Esophagus mucosa (tissue), 1 donor: ENCODE measurements at places on chromosomes 5 and 9.

GRCh38 chr5:53265043-53265442 is 155.5 kb upstream of the MOCS2 start:
- ATAC-seq: no peak

- peak; percentile 62 for ATAC-seq
These were observed 5.1 kb upstream of the WDR5 start for GRCh38 chr9:134130503-134131375.

DNA sequence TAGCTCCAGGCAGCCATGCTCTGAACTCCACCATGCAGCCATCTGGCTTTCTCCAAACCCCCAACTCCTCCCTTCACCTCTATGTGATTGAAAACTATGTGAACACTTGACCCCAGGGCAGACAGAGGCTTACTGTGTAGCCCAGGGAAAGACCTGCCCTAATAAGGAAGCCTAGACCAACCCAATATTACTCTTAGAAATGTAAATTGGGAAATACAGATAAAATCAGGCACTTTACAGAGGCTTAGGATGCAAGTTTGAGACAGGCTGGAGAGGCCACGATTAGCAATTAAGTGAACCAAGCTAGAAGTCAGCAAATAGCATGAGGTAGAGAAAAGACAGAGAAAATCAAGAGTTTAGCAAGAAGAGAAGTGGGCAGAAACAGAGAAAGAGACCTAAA is 141.7 kb upstream of the ABCA1 start:
- ATAC-seq: no peak

DNA sequence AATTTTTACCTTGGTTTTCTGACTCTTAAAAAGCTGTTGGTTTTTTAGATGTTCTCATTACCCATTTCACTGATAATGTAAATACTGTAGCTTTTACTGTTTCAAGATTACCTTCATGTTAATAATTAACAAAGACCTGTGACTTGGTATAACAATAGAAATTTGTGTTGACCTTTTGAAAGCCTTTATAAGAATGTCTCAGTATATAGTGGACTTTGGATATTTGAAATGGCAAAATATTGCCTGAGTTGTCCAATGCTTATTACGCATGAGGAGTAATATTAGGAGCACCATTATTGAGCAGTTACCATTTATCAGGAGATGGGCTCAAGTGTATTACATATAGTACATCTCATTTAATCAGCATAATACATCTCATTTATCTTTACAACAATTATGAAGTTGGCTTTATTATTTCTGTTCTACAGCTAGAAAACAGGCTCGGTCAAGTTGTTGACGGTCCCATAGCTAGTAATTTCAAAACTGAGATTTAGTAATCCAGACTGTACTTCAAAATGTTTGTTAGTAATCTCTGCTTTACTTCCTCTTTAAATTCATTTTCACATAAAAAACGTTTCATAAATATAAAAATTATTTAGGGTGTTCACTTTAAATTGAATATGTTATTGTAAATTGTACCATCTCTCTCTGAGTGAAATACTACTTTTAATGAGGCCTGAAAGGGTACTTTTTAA is 50.7 kb upstream of the FKTN start:
- no peak for ATAC-seq

DNA sequence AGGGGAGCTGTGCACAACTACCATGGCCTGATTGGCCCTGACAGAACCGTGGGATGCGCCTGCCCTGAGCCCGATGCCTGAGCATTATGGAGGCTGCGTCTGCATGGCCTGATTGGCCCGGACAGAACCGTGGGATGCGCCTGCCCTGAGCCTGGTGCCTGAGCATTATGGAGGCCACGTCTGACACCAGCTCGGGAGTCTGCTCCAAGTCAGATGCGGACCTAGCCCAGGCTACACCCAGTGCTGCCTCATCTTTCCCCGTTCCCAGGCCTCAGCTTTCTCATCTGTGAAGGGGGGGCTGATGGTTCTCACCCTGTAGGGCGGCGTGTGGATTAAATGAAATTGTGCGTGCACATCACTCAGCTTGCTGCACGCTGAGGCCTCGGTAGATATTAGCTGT is 7.3 kb downstream of the CEP72 start:
- no peak for ATAC-seq

GRCh38 chr9:87722393-87723088 is 3.4 kb upstream of the CTSL start:
- no peak for ATAC-seq

- ATAC-seq: peak; percentile 84
These were observed 555.1 kb upstream of the ADAMTS16 start for GRCh38 chr5:4584982-4585381.

- no peak for ATAC-seq
These were observed 22.5 kb downstream of the C5orf47 start for GRCh38 chr5:174011441-174011840.

DNA sequence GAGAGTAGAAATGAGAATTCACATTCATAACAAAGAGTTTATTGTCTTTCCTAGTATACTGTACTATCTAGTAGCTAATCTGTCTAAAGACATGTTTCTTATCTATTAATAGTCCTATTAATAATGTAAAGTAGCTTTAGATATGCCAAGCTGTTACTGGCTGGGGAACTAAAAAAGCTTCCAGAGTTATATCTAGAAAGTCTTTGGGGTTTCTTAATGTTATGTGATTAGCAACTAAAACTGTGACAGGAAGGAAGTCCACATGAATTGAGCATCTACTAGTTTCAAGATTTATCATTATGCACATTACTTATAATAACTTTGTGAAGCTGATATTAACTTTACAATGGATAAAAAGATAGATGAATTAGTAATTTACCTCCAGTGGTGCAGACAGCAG is 122.7 kb upstream of the CDKN2B start:
- no peak for ATAC-seq

GRCh38 chr9:133160742-133161546 is 2.8 kb downstream of the GBGT1 start:
- peak; percentile 70 for ATAC-seq

DNA sequence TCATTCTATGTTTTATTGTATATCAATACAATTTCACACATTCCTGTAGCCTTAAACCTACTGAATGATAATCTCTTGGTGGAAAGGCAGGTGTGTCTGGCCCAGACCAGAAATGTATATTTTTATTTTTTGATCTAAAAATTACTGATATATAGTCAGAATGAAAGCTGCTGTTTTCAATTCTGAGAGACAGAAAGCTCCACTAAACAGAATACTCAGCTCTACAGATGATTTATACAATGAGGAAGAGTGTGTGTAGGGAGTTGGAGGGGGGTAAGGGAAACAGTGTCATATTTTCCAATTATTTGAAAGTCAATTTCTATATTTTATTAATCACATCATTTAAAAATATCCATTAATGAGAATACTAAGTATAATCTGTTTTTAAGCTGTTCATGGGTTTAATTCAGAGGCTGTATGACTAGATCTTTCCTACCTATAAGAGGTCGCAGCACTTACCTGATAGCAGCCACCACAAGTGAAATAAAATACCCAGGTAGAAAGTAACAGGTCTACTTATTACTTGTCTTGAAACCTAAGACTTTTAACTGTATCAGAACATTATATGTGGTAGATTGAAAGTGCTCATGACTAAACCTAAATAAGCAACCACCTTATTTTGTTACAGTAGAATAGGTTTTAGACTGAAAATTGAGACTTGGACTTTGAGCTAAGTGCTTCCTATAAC is 183.4 kb downstream of the TMC1 start:
- no peak for ATAC-seq

DNA sequence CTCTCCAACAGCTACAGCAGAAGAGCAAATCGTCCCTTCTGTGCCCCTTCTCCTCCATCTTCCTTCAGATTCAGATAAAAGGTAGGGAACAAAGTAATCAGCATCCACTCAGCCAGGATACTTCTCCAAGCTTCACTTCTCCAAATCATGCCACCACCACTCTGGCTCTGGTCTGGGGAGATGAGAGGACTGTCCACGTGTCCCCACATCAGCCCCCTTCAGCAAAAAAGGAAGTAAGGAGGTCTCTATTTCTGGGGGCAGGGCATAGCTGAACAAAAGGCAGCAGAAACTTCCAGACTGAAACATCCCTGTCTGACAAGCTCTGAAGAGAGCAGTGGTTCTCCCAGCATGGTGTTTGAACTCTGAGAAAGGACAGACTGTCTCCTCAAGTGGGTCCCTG is 116.9 kb downstream of the C5orf15 start:
- no peak for ATAC-seq

DNA sequence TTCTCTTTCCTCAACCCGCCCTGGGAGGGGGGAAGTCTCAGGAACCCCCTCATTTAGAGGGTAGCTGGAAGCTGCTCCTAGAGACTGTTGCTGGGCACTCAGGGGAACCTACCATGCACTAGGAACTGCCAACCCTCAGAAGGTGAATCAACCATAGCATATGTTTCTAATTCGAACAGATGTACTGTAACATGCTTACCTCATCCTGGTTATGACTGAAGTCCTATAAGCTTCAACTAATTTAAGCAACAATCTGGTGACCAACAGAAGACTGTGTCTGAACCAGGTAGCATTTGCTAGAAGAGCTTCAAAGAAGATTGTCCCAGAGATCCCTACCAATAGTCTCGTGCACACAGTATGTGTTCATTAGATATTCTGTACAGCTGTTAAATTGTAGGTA is 5.7 kb upstream of the PRDM6 start:
- no peak for ATAC-seq

DNA sequence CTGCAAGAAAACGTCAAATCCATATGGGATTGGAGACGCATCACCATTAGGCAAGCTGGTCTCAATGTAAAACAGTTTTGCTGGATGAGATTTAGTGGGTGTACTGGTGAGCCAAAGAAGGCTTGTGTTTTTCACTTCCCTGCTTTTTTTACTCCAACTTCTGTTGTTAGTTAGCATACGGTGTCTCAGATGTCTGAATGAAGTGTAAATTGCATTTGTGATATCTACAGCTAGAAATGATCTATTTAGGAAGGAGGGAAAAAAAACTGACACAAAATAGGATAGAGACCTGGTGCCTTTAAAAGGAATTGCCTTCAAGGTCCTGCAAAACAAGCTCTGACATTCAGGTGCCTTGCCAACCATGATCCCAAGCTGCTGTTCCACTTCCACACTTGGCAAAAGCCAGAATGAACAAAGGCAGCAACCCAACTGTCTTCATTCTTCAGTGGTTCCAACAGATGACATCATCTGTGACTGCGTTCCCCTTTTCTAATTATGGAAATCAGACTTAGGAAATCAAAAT is 104.2 kb upstream of the RAI14 start:
- no peak for ATAC-seq

DNA sequence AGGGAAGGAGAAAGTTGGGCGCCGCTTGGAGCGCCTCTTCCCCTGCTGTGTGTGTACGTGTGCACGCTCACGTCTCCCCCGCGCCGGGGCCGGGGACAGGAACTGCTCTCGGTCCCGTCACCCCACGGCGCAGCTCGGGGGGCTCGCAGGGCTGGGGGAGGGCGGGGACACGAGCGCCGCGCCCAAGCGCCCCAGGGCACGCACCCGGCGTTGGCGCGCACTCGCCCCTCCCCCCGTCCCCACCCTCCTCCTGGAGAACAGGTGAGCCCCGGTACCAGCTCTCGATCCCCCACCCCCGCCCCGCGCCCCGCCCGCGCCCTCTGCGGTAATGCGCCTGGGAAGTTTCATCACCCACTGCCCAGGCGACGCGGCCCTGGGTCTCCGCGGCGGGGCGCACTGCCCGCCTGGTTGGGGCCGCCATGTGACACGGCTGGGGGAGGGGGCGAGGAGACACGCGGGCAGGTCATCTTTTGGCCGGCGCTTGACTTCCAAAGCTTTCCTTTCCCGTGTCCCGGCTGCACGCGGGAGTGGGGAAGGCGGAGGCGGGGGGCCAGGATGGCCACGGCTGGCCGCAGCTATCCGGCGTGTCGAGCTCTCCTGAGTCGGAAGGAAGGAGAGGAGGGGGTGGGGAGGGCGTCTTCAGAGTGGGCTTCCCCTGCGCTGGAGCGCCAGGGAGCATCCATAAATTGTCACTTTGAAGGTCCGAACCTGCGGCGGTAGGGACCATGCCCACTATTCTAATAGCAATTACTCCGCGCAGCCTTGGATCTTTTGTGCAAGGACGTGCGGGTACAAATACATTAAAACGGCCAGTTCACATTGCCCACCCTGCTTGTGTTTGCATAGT is 1.5 kb upstream of the STC2 start:
- peak; percentile 37 for ATAC-seq

DNA sequence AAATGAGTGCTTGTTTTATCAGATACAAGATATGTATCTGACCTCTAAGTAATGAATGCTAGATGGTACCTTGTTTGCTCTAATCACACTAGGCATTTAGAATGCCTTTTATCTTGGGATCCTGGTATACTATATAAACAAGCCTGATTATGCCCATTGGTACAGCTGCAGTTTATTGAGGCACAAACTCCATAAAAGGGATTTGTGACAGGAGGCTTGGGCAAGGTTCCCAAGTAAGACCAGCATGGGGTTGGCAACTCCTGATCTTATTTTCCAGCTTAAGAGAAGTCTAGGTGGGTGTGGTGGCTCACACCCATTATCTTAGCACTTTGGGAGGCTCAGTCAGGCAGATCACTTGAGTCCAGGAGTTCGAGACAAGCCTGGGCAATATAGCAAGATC is 93.9 kb upstream of the DMRT1 start:
- ATAC-seq: no peak

- ATAC-seq: no peak
These were observed 50.8 kb downstream of the SEC61B start for GRCh38 chr9:99272836-99273235.

DNA sequence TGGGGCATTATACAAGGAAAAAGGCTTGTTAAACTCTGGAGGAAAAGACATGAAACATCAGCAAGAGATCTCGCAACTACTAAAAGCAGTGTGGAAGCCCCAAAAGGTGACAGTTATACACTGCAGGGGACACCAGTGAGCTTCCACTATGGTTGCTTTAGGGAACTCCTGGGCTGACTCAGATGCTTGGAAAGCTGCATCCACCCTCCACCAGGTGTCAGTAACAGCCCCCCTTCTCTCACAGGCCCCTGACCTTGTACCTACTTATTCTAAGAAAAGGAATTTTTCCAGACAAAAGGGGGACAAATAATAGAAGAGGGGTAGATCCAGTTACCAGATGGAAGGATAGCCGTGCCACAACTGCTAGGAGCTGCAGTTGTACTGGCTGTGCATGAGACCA is 154.4 kb upstream of the COX7C start:
- ATAC-seq: no peak

DNA sequence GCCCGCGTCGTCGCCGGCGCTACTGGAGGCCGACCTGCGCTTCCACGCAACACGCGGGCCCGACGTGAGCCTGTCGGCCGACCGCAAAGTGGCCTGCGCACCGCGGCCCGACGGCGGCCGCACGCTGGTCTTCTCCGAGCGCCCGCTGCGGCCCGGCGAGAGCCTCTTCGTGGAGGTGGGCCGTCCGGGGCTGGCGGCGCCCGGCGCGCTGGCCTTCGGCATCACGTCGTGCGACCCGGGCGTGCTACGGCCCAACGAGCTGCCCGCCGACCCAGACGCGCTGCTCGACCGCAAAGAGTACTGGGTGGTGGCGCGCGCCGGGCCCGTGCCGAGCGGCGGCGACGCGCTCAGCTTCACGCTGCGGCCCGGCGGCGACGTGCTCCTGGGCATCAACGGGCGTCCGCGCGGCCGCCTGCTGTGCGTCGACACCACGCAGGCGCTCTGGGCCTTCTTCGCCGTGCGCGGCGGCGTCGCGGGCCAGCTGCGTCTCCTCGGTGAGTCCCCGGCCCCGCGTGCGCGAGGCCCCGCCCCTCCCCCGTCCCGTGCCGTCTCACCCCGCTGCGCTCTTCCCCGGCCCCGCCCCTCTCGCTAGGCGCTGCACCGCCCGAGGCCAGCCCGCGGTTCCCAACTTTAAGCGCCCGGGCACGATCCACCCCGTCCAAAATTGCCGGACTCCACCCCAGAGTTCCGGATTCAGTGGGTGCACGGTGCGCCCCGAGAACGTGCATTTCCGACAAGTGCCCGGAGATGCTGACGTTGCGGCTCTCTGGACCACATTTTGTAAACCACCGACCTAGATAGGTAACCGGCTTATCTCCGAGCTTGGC is 42.8 kb downstream of the NEURL1B start:
- ATAC-seq: no peak
